Camera-type eye (tissue), 1 donor: ENCODE measurements at places on chromosomes 6 and 20. TPM values are rescaled to one million over a fixed set of nuclear protein-coding genes. Genes with fewer than 3 reads are reported as not detected.

The ARMC12 gene
- 0.38 TPM for total RNA-seq

The DEFB121 gene
- total RNA-seq, result not detected

The SSTR4 gene
- total RNA-seq, result not detected

The SIRPD gene
- not detected for total RNA-seq

The ECT2L gene
- not detected for total RNA-seq

The THEMIS gene
- 0.22 TPM for total RNA-seq

The B4GALT5 gene
- 29.4 TPM for total RNA-seq

The NRN1 gene
- total RNA-seq, result 23.0 TPM

The C6orf58 gene
- not detected for total RNA-seq

The C20orf204 gene
- total RNA-seq, result 1.0 TPM

The RNF182 gene
- total RNA-seq, result 18.4 TPM

The SNAI1 gene
- total RNA-seq, result 0.22 TPM

The C6orf132 gene
- 4.4 TPM for total RNA-seq

The SLC2A4RG gene
- 32.0 TPM for total RNA-seq

The EGFL8 gene
- 21.4 TPM for total RNA-seq

The IGF2R gene
- 94.5 TPM for total RNA-seq

The EEF1A2 gene
- total RNA-seq, result 87.6 TPM

The MICA gene
- 9.9 TPM for total RNA-seq

The COL9A3 gene
- total RNA-seq, result 134 TPM

The TRAPPC3L gene
- total RNA-seq, result 0.38 TPM

The GHRH gene
- total RNA-seq, result not detected

The MRAP2 gene
- 5.9 TPM for total RNA-seq

The PPP1R16B gene
- 7.5 TPM for total RNA-seq

The CCR6 gene
- not detected for total RNA-seq

The ADGRF5 gene
- 28.0 TPM for total RNA-seq

The EFCAB8 gene
- total RNA-seq, result 0.05 TPM

The ARMC2 gene
- 10.3 TPM for total RNA-seq

The MDFI gene
- total RNA-seq, result 30.1 TPM

The CENPQ gene
- total RNA-seq, result 11.0 TPM

The GMPR gene
- 13.1 TPM for total RNA-seq

The SAMD5 gene
- 23.1 TPM for total RNA-seq

The OR12D2 gene
- not detected for total RNA-seq

The MUCL3 gene
- not detected for total RNA-seq

The GABRR2 gene
- total RNA-seq, result 28.4 TPM
